ENCODE measurements at places on chromosomes 13 and 19. TPM values are rescaled to one million over a fixed set of nuclear protein-coding genes. Genes with fewer than 3 reads are reported as not detected.

DNA sequence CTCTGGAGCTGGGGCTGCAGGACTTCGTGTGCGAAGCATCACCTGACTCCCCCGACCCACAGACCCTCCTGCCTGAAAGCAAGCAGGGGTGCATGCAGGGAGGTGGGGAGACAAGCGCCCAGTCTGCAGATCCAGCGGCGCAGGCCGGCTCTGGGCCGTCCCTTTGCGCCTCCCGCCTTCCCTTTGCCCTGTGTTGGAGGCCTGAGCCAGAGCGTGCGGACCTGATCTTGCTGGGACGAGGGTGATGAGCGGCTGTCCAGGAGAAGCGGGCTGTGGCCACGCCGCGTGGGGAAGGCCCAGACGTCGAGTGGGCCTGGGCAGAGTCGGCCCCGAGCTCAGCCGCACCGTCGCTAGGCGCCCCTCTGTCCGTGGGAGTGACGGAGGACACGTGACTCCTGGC lies 5.3 kb upstream of the GRTP1 start:
- no peak for DNase-seq

DNA sequence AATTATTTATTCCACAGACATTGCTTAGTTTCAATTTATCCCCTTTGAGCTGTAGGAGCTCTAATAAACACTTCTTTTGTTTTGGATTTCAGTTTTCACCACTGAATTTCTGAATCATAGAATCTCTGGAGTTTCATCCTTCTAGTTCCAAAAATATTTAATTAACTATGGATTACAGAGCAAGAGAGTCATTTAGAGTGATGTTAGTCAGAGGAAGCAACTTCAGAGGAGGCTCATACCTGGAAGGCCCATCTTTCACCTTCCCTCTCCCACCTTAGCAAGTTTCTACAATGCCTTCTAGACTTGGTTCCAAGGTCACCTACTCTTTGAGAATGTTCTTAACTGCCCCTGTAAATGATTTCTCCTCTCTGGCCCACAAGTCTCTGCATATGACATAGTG lies 353.2 kb downstream of the SPRY2 start:
- DNase-seq = no peak

The GNA15 gene
- total RNA-seq = 6.4 TPM

- DNase-seq = no peak
Measured at GRCh38 chr13:44024846-44025195, 145.1 kb downstream of the LACC1 start.

The C19orf67 gene
- not detected for total RNA-seq

The ZNF541 gene
- total RNA-seq = 1.2 TPM

GRCh38 chr13:29803221-29803620 lies 47.2 kb downstream of the UBL3 start:
- no peak for DNase-seq

GRCh38 chr13:28532388-28533124 lies 37.6 kb upstream of the FLT1 start:
- DNase-seq = peak; percentile 14

The MBOAT7 gene
- total RNA-seq = 263 TPM

- DNase-seq = no peak
Measured at GRCh38 chr13:51681037-51681678, 96.9 kb downstream of the WDFY2 start.

DNA sequence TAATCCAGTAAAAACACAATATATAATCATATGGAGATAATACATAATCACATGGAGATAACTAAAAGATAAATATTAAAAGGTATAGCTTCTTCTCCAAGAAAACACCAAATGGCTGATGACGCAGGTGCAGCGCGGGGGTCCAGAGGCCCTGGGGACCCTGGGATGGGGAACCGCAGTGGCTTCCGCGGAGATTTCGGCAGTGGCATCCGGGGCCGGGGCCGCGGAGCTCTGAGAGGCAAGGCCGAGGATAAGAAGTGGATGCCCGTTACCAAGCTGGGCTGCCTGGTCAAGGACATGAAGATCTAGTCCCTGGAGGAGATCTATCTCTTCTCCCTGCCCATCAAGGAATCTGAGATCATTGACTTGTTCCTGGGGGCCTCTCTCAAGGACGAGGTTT lies 10.5 kb downstream of the ZNF44 start:
- no peak for DNase-seq

The ZNF528 gene
- 30.3 TPM for total RNA-seq

The STOML3 gene
- total RNA-seq = not detected

- DNase-seq = no peak
Measured at GRCh38 chr13:107276936-107277335, 709.0 kb upstream of the ARGLU1 start.

- DNase-seq = no peak
Measured at GRCh38 chr19:38044267-38045111, 137.5 kb downstream of the SIPA1L3 start.

GRCh38 chr19:2049741-2050348 lies 1.2 kb downstream of the MKNK2 start:
- peak; percentile 87 for DNase-seq

The ZNF66 gene
- total RNA-seq = 8.0 TPM

DNA sequence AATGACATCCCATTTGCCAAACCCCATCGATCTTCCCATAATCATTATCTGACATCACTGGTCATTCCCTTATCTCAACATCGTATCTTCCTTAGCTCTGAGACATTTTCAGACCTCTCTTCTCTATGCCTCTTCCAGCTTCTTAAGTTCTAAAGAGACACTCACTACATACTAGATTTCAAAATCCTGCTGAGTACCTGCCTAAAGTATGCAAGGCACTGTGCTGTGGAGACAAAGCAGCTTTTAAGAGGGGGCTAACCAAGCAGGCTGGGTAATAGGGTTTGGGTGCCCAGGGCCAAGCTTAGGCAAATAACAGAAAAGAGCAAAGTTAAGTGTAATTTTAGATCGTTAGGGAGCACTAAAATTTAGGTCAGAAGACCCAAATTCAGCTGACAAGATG lies 3.4 kb upstream of the POMP start:
- DNase-seq = no peak

GRCh38 chr19:47573071-47574026 lies at the start of gene ZNF541:
Gene ZNF541, minus strand, starts transcription at chr19:47573148. Its CDS starts 17,292 bp downstream, at chr19:47555856.
- DNase-seq = peak; percentile 68

- DNase-seq = no peak
Measured at GRCh38 chr13:44078806-44079376, 199.2 kb downstream of the LACC1 start.

DNA sequence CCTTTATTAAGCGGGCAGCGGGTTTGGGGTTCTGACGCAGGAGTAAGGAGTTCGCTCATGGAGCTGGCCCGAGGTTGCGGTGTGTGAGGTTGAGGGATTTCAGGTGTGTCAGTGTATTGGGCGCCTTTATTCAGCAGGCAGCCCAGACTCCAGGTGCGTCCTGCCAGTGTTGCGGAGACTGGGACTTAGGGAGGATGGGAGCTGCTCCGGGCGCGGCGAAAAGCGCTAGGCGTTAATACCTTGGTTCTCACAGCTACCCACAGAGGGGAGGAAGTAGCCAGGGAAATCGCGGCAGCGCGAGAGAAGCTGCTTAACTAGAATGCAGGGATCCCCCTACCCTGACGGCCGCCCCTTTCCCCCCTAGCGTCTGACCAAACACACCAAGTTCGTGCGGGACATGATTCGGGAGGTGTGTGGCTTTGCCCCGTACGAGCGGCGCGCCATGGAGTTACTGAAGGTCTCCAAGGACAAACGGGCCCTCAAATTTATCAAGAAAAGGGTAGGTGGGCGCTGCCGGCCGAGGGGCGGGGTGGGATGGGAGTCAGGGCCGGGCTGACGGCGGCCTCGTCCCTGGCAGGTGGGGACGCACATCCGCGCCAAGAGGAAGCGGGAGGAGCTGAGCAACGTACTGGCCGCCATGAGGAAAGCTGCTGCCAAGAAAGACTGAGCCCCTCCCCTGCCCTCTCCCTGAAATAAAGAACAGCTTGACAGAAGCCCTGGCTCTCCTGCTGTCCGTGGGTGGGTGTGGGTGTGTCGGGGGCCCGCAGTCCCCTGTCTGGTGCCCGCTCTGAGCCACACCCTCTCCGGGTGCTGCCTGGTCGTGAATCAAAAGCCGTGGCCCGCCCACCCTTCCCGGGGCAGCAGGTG lies 1.1 kb downstream of the RPL36 start:
- DNase-seq = no peak

DNA sequence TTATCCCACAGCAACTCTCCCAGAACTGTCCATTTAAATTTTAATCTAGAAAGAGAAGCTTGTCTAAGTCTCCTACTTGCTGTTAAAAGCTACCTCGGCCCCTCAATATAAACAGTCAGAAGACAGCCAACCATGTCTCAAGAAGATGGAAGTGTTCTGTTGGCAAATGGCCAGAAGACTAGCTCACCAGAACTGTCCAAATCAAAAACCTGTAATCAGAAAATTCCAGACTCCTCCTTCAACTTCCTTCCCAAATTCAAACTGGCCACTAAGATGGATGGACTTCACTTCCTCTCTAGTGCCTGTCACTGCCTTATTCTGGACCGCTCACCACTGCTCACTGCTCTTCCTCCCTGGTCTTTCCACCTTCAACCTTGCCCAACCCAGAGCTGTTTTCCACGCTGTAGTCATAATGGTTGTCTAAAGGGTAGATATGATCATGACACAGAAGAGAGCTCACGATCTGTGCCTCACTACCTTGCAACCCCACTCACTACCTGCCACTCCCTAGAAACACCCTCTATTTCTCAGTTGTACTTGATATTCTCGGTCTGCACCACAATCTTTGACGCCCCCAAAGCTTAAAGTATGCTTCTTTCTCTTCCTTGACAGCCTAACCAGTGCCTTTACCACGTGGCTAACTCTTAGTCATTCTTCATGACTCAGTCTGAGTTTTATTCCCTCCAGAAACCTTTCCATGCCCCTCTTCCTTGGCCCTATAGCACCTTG lies 9.2 kb downstream of the FGF14 start:
- no peak for DNase-seq

The SHISA2 gene
- 0.32 TPM for total RNA-seq

- no peak for DNase-seq
Measured at GRCh38 chr13:59879281-59879680, 284.4 kb downstream of the DIAPH3 start.

DNA sequence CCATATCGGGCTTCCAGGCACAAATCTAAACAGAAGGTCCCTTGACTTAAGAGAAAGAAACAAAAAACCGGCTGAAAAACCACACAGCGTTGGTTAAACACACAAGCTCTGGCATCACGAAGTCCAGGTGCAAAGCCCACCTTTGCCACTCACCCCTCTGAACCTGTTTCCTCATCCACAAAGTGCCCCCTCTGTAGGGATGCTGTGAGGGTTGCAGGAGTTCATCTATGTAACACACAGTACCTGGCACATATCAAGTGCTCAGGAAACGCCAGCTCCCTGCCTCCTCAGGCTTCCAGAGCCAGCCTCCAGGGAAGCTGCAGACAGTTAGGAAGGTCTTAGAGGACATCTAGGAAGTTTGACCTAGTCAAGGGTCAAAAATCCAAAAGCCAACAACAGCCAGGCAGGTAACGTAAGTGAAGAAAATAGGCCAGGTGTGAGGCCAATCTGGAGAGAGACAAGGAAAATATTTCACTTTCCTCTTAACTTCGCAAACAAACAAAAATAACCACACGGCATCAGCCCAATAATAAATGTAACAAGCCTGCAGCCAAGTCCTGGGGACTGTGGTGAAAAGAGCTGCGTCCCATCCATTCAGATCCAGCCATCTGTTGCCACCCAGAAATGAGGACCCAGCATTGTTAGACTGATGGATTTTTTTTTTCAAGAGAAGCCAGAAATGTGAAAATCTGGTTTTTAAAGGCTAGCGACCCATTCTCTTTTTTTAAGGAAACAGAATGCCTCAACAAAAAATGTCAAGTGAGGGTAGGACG lies 10.0 kb downstream of the KDELR1 start:
- DNase-seq = no peak

The CACNA1A gene
- total RNA-seq = 1.2 TPM

The IFNL1 gene
- total RNA-seq = not detected

DNA sequence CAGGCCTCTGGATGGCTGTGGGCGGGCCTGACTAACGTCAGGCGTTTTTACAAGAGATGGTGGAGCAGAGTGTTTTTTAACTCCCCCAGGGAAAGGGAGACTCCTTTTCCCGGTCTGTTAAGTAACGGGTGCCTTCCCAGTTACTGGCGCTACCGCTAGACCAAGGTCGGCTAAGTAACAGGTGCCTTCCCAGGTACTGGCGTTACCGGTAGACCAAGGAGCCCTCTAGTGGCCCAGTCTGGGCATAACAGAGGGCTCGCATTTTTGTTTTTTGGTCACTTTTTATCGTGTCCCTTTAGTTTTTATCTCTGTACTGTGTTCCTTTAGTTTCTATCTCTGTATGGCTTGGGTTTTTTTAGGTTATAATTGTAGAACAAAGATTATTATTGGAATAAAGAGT lies 10.0 kb downstream of the ZNF383 start:
- no peak for DNase-seq

- no peak for DNase-seq
Measured at GRCh38 chr19:57872450-57872849, 16.4 kb downstream of the ZNF814 start.

- no peak for DNase-seq
Measured at GRCh38 chr13:22173610-22174009, 502.7 kb downstream of the FGF9 start.

DNA sequence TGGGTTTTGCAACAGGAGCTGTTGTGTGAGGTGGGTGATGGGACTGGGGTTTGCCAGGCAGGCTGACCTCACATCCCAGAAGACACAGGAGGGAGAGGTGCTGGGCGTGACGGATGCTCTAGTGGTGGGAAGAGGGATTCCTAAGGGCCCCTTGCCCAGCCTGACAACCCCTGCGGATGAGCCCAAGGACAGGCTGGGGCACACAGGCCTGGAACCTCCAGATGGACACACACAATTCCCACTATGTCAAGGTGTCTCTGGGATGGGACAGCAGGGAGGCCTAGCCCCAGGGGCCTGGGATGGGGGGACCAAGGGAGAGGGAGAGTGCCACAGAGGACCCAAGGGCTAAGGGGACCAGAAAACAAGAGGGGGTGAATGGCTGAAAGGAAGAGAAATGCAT lies 191.5 kb downstream of the ZNF536 start:
- no peak for DNase-seq

The PSG1 gene
- not detected for total RNA-seq

DNA sequence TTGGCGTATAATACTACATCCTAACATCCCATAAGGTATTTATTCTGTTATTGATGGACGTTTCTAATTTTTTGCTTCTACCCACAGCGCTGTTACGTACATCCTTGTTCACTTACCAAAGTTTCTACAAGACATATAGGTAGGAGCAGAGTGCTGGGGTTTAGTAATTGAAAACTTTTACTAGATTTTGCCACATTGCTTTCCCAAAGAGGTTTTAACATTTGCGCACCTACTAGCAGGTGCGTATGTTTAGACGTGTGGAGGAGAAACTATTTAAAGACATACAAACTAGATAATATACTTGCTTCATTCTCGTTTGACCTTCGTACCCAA lies 559 bp upstream of the RPL21 start:
- no peak for DNase-seq

GRCh38 chr13:61857198-61857597 lies 441.5 kb upstream of the PCDH20 start:
- no peak for DNase-seq

- no peak for DNase-seq
Measured at GRCh38 chr13:42333613-42334328, 61.8 kb downstream of the AKAP11 start.

DNA sequence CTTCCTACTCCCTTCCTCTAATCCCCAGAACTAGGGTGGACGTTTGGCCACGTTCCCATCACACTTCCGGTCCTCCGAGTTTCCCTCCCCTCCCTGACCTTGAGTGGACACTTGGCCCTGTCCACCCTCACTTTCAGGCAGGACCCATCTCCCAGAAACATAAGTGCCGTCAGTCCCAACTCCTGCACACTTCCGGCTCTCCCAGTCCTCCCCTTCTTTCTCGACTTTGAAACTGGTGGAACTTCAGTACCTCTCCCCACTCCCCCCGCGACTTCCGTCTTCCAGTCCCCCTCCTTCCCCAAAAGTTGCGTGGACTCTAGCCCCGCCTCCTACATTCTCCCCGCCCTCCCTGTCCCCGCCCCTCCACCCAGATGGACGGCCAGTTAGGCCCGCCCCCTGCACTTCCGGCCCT lies 278 bp upstream of the ZNF274 start:
- no peak for DNase-seq

The DAZAP1 gene
- total RNA-seq = 77.7 TPM

Data from mucosa of gallbladder (tissue), 1 donor.